ENCODE measurements at places on chromosomes 7 and 10. TPM values are rescaled to one million over a fixed set of nuclear protein-coding genes. Genes with fewer than 3 reads are reported as not detected.

GRCh38 chr7:78690174-78690573 lies 763.3 kb downstream of the MAGI2 start:
- DNase-seq = no peak

GRCh38 chr10:72264536-72264935 lies 9.2 kb upstream of the DDIT4 start:
- no peak for DNase-seq

DNA sequence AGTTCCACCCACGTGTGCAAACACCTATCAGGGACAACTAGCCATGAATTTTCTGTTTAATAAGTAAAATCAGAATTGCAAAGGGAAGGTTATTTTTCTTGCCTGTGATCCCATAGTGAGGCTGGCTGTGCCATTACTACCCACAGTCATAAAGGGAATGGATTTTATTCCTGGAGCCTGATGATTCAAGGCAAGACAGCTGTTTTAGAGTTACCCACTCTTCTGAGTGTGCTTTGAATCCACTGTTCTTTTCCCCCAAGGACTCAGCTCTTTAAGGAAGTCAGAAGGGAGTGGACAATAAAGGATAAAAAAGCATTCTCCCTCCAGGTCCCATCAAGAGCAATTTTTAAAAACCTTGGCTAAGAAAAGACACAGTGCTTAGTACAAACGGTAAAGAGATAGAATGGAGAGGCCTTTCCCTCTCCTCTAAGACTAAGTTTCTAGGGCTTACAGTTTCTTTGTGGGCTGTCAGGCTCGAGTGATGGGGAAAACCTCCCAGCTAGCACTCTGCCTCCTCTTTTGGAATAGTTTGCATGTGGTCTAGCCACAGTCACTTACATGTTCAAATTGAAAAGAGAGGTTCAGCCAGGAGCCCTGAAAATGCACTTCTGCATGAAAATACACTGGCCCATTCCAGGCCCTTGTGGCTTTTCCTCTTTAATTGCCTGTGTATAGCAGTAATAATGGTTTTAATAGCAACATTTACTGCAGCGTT lies 5.1 kb upstream of the LRRC4 start:
- no peak for DNase-seq

MYOF gene
- 176 TPM for total RNA-seq

GRCh38 chr7:86846494-86847190 lies 202.9 kb downstream of the GRM3 start:
- DNase-seq = peak; percentile 83

GRCh38 chr7:123658023-123658422 lies 2.4 kb downstream of the LMOD2 start:
- no peak for DNase-seq

SLC26A3 gene
- 0.79 TPM for total RNA-seq

GRCh38 chr7:143210541-143210940 lies 11.3 kb upstream of the TAS2R40 start:
- DNase-seq = no peak

AGBL3 gene
- 6.1 TPM for total RNA-seq

PALD1 gene
- total RNA-seq = 10.3 TPM

GRCh38 chr7:106774768-106775551 lies 90.1 kb upstream of the PIK3CG start:
- DNase-seq = peak; percentile 71

FBXO24 gene
- 1.5 TPM for total RNA-seq

MRLN gene
- 0.98 TPM for total RNA-seq

DNA sequence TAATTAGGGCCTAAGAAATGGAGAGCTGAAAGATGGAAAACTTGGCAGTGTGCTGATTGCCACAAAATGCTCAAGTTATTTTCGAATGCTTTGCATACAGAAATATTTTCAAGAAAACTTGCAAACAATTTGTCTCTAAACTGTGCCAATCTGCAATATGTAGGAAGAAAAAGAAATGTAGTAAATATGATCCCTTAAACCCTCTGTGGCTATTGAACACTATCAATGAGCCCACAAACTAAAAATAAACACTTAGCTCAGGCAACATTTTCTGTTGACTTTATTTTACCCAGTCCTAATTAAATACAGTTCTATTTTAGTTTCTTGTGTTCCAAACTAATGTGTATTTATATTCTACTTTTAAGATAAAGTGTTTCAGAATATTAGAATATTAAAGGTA lies 342.1 kb downstream of the SEMA3D start:
- no peak for DNase-seq

SRRM3 gene
- 1.7 TPM for total RNA-seq

GRCh38 chr7:55343860-55344606 lies 21.1 kb upstream of the LANCL2 start:
- no peak for DNase-seq

GRCh38 chr7:101436221-101436735 lies 73.6 kb downstream of the COL26A1 start:
- DNase-seq = no peak

- no peak for DNase-seq
Observed at GRCh38 chr10:99743841-99744240, 11.8 kb downstream of the CUTC start.

DNA sequence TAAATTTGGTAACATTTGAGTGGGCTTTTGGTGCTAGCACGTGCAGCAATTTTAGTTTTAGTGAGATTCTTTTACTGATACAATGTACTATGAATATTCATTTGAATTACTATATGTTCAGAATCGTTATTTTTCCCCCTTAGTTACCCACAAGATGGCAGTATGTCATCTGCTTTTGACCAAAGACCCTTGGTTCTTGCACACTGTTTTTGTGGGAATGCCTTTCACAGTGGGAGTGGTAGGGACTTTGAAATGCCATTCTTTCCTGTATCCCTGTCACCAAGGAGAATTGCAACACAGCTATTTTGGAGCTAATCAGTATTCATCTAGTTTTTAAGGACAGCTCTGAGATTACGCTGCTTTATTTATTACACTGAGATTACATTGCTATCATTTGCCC lies 40.6 kb downstream of the SEC23IP start:
- no peak for DNase-seq

GRCh38 chr10:32333849-32334248 lies 13.1 kb downstream of the EPC1 start:
- no peak for DNase-seq

DNA sequence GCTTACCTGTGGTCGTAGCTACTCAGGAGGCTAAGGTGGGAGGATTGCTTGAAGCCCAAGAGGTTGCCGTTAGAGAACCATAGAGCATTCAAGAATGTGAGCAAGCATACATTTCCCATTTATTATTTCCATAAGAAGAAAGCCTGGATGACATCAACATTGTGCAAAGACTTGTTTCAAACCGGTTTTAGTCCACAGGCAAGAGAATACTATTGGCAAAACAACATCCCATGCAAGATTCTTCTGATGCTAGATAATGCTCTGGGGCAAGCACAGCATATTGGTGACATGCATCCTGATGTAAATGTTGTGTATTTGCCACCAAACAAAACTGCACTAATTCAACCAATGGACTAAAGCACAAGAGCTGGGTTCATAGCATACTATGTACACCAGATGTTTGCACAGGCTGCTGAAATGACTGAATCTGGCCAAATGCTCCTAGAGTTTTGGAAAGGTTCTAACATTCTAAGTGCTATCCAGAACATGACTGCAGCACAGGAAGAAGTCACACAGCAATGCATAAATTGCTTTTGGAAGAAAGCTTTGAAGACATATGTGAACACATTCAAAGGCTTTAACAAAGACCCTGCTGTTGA lies 42.6 kb downstream of the OTUD1 start:
- DNase-seq = no peak

DNA sequence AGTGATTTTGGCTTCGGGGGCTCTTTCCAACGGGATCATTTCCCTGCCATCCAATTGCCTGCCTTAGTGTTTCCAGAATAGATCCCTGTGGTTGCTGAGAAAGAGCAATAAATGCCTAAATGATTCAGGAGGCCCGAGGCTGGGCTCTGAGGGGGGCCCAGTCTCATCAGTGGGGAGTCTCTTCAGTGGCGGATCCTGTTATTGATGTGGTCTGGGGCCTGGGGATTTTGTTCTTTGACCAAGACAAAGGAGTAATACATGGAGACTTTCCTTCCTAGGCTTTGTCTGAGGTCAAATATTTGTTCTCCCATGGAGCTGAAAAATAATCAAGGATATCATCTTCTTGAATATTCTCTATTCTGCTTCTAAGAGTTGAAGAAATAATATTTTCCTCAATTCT lies 40.8 kb downstream of the TAS2R41 start:
- DNase-seq = no peak

- DNase-seq = no peak
Observed at GRCh38 chr7:88200261-88200660, 19.6 kb downstream of the SRI start.

PLXDC2 gene
- total RNA-seq = 0.54 TPM

MBLAC1 gene
- 3.7 TPM for total RNA-seq

DNA sequence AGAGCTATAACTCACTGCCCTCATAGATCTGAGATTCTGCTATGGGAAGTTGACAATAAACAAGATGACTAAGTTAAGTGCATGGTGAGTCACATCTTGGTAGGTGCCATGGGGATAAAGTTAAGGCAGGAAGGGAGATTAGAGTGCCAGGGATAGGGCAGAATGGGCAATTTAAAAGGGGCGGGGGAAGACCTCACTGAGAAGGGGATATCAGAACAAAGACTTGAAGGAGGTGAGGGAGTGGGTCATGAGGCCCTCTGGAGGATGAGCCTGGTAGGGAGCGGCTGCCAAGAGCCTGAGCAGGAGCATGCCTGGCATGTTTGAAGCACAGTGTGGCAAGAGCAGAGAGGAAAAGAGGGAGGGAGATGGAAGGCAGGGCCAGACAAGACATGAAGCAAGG lies 34.8 kb upstream of the INMT start:
- no peak for DNase-seq

STK31 gene
- 38.9 TPM for total RNA-seq

CTAGE6 gene
- total RNA-seq = not detected

TBXAS1 gene
- total RNA-seq = 1.6 TPM

GRCh38 chr7:29754874-29755490 lies 51.3 kb upstream of the WIPF3 start:
- no peak for DNase-seq

SRGN gene
- total RNA-seq = not detected

- DNase-seq = no peak
Observed at GRCh38 chr7:137172105-137172590, 171.4 kb downstream of the PTN start.

DNA sequence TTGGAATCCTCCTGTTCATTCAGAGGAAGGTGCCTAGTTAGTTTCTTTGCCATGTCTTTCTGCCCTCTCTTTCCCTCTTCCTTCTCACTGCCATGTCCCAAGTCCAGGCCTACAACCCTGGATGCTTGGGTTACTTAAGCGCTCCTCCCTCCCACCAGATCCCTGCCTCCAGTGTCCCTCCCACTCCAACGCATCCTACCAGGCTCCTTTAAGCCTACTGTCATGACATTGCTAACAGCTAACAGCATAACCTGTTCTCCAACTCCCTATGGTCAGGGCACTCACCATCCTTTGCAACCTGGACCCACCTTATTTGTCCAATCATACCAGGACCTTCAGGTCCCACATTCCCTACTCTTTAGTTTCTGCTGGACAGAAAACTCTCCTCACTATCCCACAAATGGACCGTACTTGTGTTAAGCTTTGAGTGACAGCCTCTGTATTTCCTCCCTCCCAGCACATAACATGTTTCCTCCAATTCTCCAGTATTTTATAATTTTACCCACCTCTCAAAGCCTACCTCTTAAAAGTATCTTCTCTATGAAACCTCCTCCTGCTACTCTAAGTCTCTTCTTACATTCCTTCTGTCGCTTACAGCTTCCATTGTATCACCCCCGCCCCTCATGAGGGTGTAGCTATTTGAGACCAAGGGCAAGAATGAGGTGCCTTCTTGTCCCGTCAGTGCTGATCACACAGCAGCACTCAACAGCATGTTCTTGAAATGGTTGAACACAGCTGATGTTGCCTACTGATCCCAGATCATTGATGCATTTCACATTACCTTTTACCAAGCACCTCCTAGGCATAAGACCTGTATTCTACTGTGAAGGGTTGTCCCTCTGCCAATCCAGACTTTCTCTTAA lies 1.7 kb downstream of the BLNK start:
- no peak for DNase-seq

DOCK4 gene
- total RNA-seq = 2.0 TPM

HPSE2 gene
- not detected for total RNA-seq

GRCh38 chr7:1045069-1046063 lies 1.0 kb downstream of the GPR146 start:
- no peak for DNase-seq

- no peak for DNase-seq
Observed at GRCh38 chr10:132326925-132327324, 5.1 kb upstream of the LRRC27 start.

DNA sequence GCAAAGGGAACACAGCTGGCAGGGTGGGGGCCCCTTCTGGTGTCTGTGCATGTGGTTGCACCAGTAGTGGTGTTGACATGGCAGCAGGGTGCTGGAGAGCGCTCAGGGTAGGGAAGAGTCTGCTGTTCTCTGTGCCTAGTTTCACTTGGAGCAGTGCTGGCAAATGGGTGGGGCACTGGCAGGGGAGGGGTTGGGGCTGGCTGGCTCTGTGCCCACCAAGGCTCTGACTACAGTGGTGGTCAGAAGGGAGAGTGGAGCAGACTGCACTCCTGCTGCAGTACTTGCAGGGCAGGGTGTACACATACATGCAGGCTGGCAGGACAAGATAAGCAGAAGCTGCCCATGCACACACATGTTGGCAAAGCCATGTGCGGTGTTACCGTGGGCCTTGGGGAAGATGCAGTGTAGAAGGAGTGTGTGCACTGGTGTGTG lies 18.2 kb downstream of the FAM25A start:
- no peak for DNase-seq

DNA sequence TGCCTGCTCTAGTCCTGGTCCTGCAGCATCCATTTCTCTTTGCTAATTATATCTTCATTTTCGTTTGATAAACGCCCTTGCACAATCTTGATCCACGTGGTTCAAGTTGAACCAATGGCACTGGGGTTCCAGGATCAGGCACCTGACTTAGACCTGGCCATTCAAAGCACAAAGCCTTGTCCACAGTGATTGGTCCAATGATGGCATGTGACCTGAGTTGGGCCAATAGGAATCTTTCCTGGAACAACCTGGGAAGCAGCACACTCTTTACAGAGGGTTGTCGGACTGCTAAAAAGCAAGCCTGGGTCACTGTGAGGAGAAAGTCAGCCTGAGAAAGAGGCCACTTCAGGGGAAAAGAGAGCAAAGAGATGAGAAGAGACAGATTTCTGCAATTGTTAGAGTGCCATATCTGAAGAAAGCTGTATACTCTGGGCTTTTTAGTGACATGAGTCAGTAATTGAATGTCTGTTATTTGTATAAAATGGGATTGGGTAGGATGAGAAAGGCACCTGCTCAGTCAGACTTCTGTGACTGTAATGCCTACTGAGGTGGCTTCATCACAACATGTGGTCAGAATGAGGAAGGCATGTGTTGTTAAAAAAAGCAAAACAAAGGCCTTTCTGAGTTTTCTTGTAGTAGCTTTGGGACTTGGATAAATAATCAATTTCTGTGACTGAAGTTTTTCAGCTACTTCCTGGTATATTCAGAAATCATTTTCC lies 4.4 kb upstream of the STEAP4 start:
- peak; percentile 8 for DNase-seq

ATP6V0A4 gene
- 1.5 TPM for total RNA-seq

- DNase-seq = peak; percentile 46
Observed at GRCh38 chr7:99210265-99210970, 2.5 kb upstream of the KPNA7 start.

- no peak for DNase-seq
Observed at GRCh38 chr7:2299870-2300512, 14.2 kb downstream of the SNX8 start.

CALN1 gene
- total RNA-seq = not detected
